ENCODE measurements at places on chromosomes 4 and X.

- DNase-seq, result no peak
These were observed 19.0 kb upstream of the SUPT20HL2 start for GRCh38 chrX:24332878-24333277.

DNA sequence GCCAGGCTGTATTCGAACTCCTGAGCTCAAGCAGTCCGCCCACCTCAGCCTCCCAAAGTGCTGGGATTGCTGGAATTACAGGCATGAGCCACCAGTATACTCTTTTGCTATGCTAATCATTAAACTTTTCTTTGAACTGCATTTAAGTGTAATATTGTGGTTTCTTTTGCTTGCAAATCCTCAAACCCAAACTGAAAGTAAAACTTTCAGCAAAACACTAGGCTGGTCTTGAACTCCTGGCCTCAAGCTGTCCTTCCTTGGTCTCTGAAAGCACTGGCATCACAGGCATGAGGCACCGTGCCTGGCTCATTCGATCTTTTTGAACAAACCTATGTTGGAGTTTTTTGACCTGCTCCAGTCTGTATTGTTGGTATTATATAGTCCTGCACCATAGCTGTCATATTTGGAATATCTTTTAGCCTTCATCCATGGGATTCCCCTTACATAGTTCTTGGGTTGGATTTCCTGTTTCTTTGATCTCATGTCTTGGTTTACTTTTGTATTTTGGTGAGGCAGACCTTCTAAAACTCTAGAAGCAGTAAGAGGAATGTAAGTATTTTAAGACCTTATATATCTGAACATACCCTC, 34.1 kb downstream of the MOB1B start:
- DNase-seq, result no peak

DNA sequence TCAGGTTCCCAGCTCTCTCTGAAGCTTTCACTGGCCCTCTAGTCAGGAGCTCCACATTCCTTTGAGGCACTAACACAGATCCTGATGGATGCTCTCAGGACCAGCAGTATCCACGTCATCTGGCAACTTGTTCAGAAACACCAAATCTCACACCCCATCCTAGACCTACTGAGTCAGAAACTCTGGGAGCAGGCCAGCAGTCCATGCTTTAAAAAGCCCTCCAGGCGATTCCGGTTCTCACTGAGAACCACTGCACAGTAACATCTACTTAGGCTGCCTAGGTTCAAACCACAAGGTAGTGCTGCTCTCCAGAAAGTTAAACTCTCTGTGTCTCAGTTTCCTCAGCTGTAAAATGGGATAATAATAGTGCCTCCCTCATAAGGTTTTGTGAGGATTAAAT, 55.3 kb downstream of the CCDC158 start:
- no peak for DNase-seq

DNA sequence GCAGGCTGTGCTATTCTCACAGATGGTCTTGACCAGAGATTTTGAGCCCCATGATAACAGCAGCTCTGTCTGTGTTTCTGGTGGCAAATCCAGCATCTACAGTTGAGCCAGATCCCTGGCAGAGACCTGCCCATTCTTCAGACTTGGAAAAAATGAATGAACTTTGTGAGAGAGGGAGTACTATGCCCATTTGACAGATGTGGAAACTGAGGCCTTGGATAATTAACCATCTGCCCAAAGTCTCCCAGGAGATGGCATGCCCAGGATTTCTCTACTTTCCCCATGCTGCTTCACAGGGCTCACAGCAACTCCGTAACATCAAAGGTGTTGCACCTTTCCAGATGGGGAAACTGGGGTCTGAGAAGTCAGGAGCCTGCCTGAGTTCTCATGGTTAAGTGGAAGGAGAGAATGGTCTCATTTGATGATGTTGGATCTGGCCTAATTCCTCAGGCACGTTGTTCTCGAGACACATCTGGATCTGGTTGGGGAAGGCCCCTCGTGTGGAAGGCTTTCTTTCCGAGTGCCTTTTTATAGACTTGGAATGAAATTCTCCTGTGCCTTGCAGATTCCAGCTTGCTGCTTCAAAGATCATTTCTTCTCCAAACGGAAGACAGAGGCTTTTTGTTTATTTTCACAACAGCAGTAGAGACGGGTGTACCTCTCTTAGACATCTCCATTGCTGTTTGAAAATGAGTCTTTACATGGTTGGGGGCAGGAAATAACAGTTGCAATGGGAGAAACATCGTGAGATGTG, 73.3 kb upstream of the STX18 start:
- no peak for DNase-seq

- no peak for DNase-seq
These were observed 14.8 kb upstream of the RTL5 start for GRCh38 chrX:72146527-72146926.

- no peak for DNase-seq
These were observed 81.0 kb downstream of the SORBS2 start for GRCh38 chr4:185730849-185731608.

- DNase-seq, result no peak
These were observed 4.0 kb upstream of the PI4K2B start for GRCh38 chr4:25229804-25230203.

DNA sequence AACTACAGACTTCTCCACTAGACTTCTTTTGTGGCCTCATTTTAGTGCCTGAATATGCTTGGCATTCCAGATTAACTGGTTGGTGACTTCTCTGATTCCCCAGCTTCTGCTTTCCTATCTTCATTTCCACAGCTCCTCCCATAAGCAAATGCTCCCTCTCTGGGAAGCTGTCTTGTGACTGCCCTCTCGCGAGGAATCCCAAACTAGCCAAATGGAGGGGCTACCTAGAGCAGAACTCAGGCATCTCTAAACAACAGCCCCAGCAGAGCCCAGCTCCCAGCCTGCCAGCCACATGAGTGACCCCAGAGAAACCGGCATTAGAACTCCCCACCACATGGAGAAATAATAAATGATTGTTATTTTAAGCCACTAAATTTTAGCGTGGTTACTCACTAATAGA, 7.6 kb upstream of the VEGFD start:
- no peak for DNase-seq

DNA sequence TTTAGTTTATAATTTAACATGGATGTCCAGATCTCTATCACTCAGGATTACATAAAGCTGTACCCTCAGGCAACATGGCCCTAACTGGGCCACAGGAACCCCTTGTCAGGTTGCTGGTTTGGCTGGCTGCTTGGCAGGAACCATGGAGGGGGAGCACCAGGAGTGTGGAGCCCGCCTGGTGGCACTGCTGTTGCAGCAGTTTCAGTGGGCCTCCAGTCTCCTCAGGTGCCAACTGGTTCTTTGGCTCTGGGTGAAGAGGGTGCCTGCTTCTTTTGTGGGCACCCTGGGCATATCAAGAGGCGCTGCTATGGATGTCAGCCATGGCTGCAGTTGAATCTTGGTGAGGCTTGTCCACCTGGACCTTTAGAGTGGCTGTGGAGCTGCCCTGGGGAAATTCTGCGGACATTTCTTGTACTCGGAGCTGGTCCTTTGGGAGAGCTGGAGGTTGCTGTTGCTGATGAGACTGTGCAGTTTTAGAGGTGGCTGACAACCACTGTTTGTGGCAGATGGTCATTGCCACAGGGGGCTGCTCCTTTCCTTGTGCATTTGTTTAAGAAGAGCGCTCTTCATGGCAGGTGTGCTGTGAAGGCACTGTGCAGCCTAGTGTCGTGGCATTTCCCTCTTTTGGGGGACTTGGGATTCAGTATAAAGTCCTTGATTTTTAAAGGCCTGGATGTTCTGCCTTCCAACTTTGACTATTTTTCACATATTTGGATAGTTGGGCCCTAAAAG, 10.3 kb upstream of the SMIM14 start:
- DNase-seq, result no peak

All from NCI-H1092 (cell line).